Neural crest cell (in vitro differentiated cells): ENCODE measurements at places on chromosomes 4 and X.

DNA sequence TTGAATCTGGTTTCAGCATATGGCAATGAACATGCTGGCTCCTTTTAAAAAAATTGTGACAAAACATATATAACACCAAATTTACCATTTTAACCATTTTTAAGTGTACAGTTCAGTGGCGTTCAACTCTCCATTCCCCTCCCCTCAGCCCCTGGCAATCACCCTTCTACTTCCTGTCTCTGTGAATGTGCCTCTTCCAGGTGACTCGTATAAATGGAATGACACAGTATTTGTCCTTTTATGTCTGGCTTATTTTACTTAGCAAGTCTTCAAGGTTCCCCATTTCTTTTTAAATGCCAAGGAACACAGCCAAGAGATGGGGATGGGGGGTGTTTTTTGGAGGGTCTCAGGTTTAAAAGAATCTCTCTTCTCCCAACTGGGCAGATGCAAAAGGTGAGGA lies 35.4 kb upstream of the BCLAF3 start:
- no peak for DNase-seq

DNA sequence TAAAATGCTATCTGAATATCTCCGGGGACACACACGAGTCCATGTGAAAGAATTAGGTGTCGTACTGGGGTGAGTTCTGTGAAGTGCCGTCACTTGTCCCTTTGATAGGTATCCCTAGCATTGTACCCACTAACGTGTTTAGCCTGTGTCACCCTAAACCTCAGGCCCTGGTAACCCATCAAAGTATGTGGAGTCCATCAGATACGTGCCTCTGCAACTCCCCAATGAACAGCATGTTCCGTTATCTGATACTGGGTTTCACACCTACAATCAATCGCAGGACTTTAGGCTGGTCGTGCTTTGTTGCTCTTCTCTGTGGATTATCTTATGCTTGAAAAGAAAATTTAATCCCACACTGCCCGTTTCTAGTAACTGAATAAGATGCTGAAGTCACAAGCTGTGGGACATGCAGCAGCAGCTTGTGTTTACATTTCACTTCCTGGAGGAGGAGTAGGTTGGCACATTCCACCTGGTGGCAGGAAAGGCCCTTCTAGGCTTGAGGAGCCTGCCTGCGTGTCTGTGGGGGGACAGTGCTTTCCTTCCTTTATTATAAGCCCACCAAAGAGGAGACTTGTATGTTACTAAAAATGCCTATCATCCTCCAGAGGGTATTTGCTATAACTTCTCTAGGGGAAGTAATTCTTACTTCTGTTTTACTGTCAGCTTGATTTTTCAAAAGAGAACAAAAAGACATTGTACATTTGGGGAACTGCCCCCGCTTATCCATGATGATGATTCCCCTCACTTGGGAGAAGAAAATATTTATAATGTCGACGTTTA lies 127.2 kb downstream of the FNIP2 start:
- DNase-seq, result no peak

- no peak for DNase-seq
Measured at GRCh38 chr4:167642250-167642649, 408.0 kb upstream of the SPOCK3 start.

- DNase-seq, result no peak
Measured at GRCh38 chrX:149799095-149799714, 17.5 kb downstream of the MAGEA9 start.

DNA sequence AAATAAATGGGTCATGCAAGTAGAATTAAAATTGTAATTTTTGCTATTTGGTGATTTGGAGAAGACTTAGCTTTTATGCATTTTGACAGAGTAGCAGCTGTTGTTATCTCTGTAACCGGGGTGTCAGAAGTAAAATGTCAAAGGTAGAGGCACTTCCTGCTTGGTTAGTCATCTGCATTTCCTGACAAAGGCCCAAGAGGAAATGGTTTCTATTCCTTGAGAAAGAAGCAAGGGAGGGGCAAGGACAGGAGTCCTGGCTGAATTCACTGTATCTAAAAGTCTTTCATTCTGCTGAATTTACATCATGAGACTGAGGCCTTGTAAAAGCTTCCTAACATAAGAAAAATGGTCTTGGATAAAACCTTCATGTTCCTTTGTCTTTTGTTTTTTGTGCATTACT lies 550.9 kb upstream of the BOD1L1 start:
- no peak for DNase-seq

- DNase-seq, result no peak
Measured at GRCh38 chr4:184331268-184331995, 113.8 kb upstream of the ENPP6 start.

- DNase-seq, result no peak
Measured at GRCh38 chr4:76232681-76233080, 18.8 kb upstream of the FAM47E start.

DNA sequence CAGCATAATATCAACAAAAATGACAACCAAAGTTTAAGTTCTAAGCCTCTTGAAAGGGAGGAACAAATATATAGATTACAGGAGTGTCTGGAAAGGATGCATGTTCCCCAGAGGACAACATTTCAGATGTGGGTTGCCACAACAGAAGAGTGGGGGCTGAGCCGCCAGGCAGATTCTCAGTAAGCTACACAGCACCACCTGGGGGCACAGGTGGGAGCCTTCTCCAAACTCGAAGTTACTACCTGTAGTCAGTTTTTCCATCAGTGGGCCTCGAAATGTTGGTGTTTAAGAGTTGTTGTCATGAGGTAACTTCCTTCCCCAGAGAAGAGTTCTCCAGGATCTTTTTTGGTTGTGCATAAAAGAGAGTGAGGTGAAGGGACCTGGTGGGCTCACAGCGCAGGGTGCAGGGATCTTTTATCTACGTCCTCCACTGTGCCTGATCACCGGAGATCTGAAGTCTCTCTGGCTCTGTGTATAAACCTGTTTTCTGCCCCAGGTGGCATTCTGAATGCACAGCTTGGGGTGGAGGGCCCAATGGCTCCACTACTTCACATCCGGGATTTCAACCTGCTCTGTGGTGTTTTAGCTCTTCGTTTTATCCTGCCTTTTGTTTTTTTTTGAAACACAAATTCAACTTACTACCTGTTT lies 58.4 kb upstream of the STS start:
- no peak for DNase-seq

DNA sequence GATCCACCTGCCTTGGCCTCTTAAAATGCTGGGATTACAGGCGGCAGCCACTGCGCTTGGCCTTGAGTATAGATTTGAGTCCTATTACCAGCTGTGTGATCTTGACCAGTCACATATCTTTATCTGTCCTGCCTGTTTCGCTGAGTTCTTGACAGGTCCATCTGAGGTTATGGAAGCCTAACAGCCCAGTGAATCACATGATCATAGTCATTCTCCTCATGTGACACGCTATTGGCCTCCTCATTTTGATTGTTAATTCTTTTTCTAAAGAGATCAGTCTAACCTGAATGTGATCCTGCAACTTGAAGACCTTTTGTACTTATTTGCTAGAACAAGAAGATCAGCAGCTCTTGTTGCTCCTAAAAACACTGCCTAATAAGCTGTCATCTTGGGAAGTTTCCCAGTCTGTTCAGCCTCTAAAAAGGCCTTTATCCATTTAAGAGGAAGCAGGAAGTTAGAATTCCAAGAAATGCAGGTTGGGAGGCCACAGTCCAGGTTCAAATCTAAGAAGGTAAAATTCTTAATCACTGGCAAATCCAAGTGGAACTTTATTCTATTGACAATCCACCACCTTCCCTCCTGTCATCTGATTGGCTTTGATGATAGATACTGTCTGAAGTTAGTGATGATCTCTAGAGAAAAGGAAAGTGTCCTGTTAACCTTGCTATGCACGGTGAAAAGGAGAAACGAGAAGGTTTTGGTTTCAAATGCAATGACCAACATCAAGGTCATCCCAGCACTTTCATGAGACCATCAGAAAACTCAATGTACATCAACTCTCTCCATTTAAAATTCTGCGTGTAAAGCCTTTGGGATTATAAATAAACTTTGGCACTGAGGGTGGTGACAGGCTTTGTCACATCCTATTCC lies 86.9 kb downstream of the CHRNA9 start:
- DNase-seq, result no peak

DNA sequence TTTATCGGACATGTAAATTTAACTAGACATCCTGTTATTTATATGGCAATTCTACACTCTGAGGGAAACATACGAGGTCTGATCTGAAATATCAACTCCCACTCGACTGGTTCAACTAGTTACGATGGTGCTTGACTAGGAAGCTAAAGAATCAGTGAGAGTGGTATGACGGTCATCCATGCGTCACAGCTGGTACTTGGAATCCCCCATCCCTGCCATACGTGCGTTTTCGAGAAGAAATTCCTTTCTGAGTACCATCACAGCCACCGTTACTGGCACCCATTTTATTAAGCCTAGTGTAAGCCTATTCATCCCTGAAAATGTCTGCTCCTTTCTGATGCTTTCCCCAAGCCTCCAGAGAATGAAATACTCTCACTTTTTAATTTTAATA lies 695 bp upstream of the PIGA start:
- no peak for DNase-seq

DNA sequence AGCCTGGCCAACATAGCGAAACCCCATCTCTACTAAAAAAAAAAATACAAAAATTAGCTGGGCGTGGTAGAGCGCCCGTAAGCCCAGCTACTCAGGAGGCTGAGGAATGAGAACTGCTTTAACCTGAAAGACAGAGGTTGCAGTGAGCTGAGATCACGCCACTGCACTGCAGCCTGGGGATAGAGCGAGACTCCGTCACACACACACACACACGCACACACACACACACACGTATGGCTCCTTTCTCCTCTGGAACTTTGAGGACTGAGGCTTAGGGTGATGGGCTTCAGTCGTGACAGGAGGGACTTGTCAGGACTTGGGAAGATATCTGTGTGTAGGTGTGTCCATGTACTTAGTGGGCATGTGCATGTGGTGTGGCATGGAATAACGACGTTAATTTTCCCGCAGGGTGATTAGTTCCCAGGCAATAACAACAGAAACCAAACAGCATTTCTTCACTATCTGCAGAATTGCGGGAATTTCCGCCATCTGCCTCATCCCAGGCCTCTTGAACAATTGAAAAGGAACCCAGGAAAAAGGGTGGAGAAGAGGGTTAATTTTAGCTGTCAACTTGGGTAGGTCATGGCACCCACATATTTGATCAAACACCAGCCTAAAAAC lies 47.7 kb downstream of the RWDD4 start:
- no peak for DNase-seq

DNA sequence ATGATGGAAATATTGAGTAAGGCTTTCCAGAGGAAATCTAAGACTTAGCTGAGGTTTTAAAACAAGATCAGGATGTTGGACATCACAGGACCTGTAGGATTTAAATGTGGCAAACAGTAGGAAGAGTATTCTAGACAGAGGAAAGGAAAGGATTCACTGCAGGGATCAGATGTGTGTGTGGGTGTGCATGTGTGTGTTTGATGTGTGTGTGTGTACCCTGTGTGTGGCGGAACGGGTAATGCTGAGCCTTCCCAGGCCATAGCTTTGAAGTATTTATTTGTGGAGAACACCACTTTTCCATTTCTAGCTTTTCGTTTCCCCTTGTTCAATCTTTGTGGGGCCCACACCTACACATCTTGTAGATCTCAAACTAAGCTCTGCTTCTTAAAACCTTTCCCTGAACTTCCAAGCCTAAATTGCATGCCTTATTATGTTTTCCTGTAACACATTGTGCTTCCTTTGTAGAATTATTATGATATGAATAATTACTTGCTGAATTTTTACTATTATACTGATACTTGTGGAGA lies 6.9 kb downstream of the GUCY1A1 start:
- no peak for DNase-seq

- no peak for DNase-seq
Measured at GRCh38 chr4:2813446-2814405, 20.8 kb downstream of the SH3BP2 start.

DNA sequence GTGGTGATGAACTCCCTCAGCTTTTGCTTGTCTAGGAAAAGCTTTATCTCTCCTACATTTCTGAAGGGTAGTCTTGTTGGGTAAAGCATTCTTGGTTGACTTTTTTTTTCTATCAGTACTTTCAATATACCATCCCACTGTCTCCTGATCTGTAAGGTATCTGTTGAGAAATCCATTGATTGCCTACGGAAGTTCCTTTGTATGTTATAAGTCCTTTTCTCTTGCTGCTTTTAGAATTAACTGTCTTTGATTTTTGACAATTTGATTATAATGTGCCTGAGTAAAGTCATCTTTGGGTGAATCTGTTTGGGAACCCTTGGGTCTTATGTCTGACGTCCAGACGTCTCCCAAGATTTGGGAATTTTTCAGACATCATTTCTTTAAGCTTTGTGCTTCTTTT lies 30.8 kb downstream of the SCLT1 start:
- DNase-seq, result no peak

DNA sequence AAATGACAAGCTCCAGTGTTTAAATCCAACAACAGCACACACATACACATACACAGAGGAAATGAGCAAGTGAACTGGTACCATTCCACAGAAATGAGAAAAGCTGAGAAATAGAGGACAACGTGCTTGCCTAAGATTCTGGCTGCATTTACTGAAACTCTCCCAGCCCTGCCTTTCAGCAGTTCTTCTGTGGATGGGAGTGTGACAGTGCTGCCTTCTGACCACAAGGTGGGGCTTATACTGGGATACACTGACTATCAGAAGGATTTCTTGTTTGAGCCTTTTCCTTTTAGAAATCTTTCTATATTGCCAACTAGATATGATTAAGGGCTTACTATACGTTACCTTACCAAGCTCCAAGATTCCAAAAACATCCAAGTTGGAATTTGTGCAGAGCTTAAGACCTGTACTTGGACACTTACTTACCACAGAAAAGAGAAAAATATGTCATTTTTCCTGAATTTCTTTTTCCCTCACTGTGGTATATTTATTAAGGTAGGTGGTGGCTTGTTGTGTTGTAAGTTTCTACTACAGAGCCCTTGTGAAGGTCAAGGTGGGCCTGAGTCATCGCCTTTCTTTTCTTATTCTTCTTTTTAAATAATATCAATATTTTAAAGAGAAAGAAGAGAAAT lies 10.7 kb upstream of the CXCL8 start:
- peak; percentile 40 for DNase-seq

DNA sequence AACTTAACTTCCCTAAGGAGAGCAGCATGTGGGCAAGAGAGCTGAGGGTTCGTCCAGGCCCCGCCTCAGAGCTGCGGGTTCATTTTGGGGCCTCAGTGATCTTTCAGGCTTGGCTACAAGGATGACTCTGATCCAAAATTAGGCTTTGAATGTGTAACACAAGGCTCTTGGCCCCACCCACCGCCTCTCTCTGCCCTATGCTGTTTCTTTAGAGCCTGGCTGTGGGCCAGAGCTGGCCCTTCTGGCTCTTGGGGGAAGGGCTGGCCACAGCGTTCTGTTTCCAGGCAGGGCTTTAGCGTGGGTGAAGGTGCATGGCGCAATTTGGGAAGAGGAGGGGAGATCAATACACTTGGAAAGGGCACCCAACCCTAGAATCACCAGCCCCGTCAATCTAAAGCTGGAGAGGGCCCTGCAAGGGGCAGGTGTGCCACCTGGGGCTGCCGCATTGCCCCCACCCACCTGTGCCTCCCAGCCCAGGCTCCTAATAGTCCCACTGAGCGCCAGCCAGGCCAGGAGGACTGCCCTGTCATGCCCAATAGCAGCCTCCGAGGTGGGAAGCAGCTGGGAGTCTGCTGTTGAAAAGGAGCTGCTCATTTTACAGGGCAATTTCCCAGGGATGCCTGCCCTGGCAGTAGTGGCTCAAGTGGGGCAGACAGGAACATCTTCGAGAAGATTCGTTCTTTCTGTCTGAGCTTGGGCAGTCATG lies 84.5 kb upstream of the MAML3 start:
- DNase-seq, result peak; percentile 35
